ENCODE measurements at places on chromosomes 6 and 20. TPM values are rescaled to one million over a fixed set of nuclear protein-coding genes. Genes with fewer than 3 reads are reported as not detected.

SH3BGRL2 gene
- 31.0 TPM for polyA plus RNA-seq

DEFB132 gene
- polyA plus RNA-seq, result not detected

TMEM14C gene
- polyA plus RNA-seq, result 157 TPM

SDHAF4 gene
- polyA plus RNA-seq, result 14.4 TPM

DCDC2 gene
- polyA plus RNA-seq, result 96.2 TPM
